ENCODE measurements at places on chromosomes 12 and 14. TPM values are rescaled to one million over a fixed set of nuclear protein-coding genes. Genes with fewer than 3 reads are reported as not detected.

Gene GPR68
- total RNA-seq, result 0.11 TPM

Gene CPNE6
- not detected for total RNA-seq

Gene NFE2
- 0.30 TPM for total RNA-seq

Gene KICS2
- 4.0 TPM for total RNA-seq

Gene FSCB
- total RNA-seq, result not detected

Gene SLC10A1
- not detected for total RNA-seq

Gene SMCO3
- total RNA-seq, result not detected

Gene SERPINA5
- total RNA-seq, result not detected
